Stimulated activated CD4-positive, alpha-beta T cell treated with anti-CD3 and anti-CD28 coated beads, Interleukin-15, amount 100 ng/mL, for 1 hour (primary cell): ENCODE measurements at places on chromosomes 13 and 19.

- no peak for DNase-seq
These were observed 1.4 kb downstream of the MAG start for GRCh38 chr19:35293363-35293739.

DNA sequence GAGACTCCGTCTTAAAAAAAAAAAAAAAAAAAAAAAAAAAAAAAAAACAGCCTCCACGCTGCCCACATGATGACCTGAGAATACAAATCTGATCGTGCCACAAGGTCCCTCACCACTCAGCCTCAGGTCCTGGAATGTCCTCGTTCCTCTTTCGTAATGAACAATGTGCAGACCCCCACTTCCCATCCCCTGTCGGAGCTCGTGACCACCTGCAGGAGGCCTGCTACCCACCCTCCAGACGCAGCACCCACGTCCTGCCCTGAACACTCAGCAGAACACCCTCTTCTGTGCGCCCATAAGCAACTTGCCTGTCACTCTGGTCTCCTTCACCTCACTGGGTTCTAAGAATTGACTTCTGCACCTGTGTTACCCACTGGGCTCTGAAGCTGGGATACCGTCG, 166.4 kb downstream of the KATNAL1 start:
- no peak for DNase-seq

- no peak for DNase-seq
These were observed 112.9 kb upstream of the IRS2 start for GRCh38 chr13:109899316-109899715.

DNA sequence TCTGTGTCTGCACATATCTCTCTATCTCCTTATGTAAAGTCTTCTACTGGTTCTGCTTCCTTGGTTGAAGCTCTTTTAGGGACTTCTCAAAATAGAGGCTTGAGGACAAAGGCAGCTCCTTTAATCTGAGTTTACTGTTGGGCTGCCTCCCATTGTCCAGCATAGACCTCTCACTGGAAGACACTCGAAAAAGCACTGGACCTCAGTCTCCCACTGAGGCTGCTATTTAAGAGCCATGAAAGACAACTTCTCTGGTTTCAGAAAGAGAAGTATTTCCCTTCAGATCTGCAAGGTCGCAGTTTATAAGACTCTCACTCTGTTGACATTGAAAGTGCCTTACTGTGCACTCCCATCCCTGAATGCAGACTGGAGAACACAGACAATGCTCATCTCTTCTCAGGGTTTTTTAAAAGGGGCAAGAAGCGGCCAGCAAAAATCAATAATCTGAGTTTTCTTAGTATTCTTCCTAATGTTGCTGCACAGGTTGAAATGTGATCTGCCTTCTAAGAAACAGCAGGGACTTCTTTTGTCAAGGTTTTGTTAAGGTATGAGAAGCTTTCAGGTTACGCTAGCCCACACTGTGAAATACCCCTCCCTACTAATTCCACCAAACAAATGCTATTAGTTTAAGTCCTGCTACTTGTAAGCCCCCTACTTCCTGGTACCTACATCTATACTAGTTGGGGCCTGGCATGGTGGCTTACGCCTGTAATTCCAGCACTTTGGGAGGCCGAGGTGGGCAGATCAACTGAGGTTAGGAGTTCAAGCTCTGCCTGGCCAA, 450.0 kb upstream of the SLC10A2 start:
- no peak for DNase-seq

DNA sequence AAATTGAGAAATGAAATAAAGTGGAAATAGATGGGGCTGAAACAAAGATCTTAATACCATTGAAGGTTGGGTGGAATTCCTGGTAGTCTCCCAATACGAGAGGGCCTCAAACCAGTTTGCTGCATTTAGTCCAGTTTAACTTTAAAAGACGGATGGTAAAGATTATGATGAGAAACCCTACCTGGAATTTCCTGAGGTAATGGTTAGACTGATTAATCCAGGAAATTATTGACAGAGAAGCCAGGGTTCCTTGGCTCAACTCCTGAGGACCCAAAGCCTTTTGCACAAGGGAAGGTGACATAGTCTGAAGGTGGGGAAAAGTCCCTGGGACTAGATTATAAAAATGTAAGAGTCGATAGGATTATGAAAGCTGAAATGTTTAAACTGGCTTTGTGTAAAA, 133.2 kb upstream of the SLITRK5 start:
- no peak for DNase-seq
